ENCODE measurements at places on chromosomes 1 and 21.
A peak's percentile ranks its signal among the peaks of the same experiment; 100 is the strongest.

DNA sequence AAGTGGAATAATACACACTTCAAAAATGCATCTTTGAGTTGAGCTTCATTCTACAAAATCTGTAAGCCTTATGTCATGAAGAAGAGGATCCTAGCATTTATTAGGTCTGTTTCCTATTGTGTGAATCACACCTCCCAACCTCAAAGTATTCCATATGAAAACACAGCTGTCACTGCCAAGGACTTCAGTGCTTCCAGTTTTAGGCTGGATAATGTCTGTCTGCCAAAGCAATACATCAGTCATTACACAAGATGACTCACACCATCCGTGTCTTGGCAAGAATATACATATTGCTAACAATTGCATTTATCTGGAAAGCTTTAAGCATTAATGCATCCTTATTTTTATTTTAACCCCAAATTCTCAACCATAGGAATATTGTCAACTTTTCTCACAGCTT is 125.7 kb upstream of the TMPRSS15 start:
- DNase-seq: no peak

DNA sequence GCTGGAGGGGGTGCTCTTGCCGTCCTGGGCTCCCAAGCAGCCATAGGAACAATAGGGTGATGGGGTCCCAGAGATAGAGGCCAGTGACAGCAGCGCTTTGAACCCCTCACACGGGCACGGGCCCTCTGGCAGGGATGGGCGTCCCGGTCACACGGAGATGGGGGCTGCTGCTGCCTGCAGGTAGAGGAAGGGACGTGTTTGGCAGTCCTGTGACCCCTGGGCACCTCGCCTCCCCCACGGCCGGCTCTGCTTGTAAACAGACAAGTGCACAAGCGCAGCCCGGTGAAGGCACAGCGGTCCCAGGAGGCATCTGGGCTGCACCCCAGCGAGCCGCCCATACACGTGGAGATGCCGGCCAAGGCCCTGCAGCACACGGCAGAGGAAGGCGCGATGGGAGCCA is 36.5 kb upstream of the PDE9A start:
- no peak for DNase-seq

- no peak for DNase-seq
Observed at GRCh38 chr1:72435025-72435424, 152.7 kb upstream of the NEGR1 start.

GRCh38 chr1:236398538-236398937 is 4.5 kb downstream of the EDARADD start:
- no peak for DNase-seq

GRCh38 chr1:95146637-95147036 is 29.5 kb downstream of the TLCD4 start:
- DNase-seq: no peak

- DNase-seq: no peak
Observed at GRCh38 chr1:164058198-164058597, 500.8 kb upstream of the PBX1 start.

DNA sequence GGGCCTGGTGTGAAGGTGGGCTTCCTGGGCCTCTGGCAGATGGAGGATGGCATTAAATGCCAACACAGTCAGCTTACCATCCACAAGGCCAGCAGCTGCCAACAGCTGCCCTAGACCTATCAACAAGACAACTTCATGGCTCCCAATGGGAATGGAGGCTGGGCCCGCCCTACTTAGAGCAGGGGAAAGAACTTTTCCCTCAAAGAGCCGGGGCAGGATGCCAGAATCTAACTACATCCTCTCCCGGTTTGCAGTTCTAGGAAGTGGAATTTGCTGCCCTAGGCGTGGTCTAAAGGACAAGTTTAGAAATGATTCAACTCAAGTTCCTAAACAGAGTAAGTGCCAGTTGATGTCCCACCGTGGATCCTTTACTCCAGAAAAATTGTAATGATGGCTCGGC is 13.1 kb downstream of the ICMT start:
- no peak for DNase-seq

DNA sequence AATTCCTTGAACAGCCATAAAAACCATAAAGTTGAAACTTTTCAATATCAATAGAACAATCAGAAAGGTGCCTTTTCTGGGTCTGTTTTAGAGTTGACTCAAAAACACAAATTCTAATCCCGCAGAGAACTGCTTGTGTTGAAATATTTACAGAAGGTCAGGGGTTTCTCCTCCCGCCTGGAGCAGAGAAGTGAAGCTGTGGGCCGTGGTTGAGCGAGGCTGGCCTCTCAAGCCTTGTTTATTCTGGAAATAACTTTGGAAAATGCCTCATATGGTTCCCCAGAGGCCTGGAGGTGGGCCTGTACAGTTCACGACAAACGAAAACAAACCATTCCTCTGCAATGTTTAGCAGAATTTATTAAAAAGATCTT is 90.8 kb upstream of the ERRFI1 start:
- no peak for DNase-seq

- DNase-seq: no peak
Observed at GRCh38 chr1:20432891-20433290, 53.1 kb downstream of the CAMK2N1 start.

GRCh38 chr1:204107892-204108291 is 35.0 kb downstream of the SOX13 start:
- DNase-seq: no peak

DNA sequence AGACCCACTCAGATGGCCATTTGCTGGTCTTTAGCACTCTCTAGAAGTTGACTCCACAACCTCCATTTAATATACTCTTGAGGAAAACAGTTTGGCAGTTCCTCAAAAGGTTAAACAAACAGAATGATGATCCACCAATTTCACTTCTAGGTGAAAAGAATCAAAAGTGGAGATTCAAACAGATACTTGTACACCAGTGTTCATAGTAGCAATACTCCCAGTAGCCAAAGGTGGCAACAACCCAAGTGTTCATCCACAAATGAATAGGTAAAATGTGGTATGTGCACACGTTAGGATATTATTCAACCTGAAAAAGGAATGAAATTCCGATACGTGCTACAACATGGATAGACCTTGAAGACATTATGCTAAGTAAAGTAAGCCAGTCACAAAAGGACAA is 6.3 kb downstream of the PRCC start:
- DNase-seq: no peak

GRCh38 chr1:97307151-97307550 is 585.6 kb downstream of the PTBP2 start:
- DNase-seq: no peak

DNA sequence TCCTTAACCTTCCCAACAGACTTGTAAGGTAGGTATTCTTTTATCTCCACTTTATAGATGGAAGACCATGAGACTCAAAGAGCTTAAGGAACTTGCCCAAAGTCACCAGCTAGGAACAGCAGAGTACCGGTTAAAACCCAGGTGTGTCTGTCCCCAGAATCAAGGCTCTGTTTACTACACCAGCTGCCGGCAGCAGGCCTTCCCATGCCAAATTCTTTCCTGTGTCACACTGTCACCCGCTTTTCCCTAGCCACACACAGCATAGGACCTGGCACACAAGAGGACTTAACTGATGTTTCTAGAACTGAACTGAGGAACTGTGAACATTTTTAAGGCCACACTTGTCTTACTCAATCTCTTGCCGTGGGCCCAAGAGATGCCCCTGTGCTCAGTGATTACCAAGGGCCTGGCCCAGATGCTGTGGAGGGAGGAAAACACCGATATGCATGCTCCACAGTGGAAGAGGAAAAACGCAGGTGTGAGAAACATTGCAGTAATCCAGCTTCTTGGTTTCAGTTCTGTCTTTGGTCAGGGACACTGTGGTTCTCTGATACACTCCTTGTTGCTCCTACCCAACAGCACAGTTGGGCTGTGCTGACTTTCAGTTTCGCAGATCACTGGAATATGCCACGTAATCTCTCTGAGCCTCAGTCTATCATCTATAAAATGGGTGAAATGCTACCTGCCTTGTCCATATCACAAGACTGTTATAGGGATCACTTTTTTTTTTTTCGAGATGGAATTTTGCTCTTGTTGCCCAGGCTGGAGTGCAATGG is 13.9 kb upstream of the LY9 start:
- DNase-seq: no peak

DNA sequence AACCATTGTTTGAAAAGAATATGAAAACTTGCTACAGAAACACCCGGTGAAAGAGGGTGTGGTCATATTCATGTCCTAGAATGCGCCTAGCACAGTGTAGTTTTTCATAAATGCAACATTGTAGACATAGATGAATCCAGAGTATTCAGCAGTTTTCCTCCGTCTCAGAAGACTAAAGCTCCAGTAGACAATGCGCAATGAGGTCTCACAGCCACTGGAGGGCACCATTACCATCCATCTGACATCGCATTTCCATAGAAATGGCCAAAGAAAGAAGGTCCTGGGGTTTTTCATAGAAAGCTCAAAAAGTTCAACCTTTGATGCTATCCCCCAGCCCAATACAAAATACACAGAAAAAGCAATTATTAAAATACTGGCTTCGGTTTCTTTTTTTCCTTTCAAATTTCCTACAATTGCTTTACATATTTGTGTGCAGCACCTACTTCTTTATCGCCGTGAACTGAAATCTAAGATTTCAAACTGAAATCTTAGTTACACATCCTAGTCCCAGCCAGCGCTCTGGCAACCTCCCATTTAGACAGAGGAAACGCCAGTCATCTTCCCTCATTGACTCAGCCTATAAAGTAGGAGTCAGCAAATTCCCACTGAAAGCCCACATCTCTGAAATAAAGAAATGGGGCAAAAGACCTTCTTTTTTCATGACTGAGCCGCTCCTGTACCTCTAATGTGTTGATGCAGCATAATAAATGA is 3.9 kb upstream of the CD58 start:
- peak; percentile 25 for DNase-seq

DNA sequence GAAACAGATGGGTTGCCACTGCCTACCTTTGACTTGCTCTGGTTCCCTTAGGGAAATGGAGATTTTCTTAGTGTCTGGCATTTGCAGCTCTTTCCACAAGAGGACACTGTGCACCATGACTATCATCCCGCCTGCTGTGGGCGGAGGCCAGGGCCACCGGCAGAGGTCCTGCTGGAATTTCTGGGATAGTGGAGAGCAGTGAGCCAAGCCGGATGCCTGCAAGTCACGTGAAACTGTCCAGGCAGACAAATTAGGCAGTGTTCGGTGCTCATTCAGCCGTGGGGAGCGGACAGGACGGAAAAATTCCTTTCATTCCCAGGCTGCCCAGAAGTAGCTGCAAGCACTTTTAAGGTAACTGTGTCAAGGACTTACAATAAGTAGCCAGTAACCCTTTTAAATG is 43.4 kb downstream of the IGSF5 start:
- no peak for DNase-seq

DNA sequence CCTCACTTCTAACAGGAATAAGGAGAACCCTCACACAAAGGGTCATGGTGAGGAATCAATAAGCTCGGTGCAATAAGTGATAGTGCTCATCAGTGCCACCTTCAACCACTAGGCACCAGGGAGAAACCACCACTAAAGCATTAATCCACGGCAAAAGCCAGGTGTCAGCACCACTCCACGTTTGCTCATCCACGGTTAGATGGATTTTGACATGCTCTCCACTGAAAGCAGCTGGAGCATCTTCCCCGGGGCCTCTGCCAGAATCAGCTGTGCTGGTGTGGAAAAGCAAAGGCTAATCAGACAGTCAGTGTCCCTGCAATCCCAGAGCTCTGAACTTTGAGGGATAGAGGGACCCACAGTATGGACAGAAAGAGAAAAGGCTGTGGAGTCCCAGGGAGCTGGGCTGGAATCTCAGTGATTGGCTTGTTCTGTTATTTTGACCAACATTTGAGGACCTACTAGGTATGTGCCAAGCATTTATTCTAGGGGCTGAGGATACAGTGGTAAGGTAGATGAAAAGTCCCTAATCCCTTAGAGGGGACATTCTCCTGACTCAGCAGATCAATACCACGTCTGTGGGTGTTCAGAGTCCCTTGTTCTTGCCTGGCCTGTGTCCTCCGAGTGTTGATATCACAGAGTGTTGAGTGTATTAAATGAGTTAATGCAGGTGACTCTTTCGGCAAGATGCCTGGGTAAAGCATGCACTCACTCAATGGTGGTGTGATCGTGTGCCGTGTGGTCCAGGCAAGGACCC is 41.3 kb downstream of the FHAD1 start:
- no peak for DNase-seq

DNA sequence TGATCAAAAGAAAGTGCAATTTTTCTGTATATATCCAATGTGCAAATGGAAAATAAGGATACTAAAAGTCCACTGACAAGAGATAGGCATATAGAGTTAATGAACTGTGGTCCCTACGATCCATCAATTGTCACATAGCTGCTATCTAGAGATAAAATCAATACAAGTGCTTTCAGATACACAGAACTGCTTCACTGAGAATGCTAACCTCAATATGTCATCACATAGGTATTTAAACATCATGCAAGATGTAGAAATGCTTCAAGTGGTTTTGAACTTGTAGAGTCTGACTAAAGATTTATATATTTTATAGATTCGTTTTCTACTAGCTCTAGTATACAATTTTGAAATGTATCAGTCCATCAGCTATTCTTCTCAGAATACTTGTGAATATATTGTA is 1604.7 kb downstream of the PLA2G4A start:
- DNase-seq: no peak

- DNase-seq: no peak
Observed at GRCh38 chr1:43352881-43353280, 5.9 kb upstream of the CDC20 start.

GRCh38 chr1:71738910-71739309 is 543.4 kb downstream of the NEGR1 start:
- no peak for DNase-seq

GRCh38 chr1:203034422-203035110 is 8.3 kb downstream of the PPFIA4 start:
- DNase-seq: no peak

DNA sequence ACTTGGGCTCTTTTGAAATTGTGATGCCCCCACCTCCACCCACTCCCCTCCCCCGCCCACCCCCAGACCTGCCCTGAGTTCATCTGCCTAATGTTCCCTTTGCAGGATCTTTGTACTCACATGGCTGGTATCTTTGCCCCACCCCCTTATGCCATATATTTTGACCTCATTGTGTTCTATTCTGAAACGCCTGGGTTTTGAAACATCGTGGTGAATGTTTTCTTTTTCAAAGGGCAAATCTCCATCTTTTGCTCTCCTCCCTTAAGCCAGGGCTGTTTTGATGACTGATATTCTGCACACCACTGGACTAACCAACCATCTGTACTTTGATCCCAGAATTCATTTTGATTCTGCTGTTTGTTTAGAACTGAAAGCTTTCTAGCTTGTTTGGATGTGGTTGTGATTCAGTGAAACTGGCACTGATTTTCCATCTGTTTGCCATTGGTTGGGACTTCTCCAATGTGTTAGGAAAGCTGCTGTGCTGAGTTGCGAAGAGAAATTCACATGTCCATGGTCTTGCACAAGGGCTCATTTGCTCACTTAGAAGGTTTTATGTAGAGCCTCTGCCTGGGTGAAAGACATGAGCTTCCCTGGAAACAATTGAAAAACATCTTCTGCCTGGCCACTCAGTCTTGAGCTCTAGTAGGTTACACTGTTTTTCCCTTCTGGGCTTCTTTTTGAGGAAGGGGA is 16.5 kb downstream of the SMAP2 start:
- DNase-seq: no peak

GRCh38 chr1:44425341-44426082 is 20.5 kb downstream of the RNF220 start:
- DNase-seq: no peak

- DNase-seq: no peak
Observed at GRCh38 chr1:152111515-152111968, 3.7 kb downstream of the TCHH start.

Data from NK-92 treated with Interleukin-12 subunit alpha and Interleukin-12 subunit beta, amount 100 ng/mL, for 24 hours (cell line).